ENCODE measurements at places on chromosomes 3 and 15.

DNA sequence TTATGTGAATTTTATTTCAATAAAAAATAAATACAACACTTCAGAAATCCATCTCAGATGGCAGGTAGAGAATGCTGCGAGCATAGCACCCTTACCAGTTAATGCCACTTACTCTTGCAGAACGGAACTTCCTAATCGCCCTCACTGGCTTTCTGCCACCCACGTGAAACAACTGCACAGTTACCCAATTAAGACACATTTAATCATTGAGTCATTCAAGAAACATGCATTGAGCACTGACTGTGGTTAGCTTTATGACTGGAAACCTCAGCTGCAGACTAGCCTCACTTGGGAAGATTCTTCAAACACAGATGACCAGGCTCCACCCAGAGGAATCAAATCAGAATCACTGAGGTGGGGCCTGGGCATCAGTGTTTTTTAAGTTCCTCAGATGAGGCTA lies 5.6 kb upstream of the MFGE8 start:
- peak; percentile 99 for DNase-seq

DNA sequence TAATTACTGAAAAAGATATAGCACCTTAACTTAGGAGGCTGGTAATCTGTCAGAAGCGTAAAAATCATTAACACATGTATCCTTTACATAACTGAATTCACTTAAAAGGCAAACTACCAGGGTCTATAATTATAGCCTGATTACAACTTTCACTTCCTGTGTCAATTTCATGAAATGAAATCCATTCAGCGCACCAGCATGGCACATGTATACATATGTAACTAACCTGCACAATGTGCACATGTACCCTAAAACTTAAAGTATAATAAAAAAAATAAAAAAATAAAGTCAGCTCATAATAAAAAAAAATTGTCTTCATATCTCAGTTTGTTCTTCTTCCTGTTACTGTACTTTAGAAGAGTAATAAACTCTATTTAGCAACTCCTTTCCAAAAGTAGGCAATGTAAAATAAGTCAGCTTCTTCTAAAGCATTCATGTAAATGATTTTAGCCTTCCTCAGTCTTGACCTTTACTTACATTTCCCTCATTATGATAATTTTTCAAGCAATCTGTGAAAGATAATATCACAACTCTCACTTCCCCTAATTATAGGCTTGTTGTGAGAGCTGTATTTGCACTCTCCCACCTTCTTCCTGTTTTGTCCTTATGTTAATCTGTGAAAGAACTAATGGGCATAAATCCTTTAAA lies 50.1 kb downstream of the KBTBD8 start:
- no peak for DNase-seq

DNA sequence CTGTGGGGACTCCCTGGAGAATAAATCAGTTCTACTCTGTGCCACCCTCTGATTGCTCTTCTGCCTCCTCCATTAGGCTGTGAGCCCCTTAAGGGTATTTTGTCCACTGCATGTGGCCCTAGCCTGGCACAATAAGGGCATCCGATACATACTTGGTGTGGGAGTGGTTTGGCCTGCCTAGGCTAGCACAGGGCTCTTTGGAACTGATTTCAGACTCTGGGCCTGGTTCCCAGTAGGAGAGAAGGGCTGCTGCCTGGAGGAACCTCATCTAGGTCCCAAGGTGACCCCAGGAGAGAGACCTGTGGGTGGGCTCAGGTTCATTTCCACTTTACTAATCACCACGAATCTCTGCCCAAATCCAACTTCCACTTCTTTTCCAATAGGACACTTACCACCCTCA lies 5.3 kb upstream of the CTDSPL start:
- DNase-seq = no peak

DNA sequence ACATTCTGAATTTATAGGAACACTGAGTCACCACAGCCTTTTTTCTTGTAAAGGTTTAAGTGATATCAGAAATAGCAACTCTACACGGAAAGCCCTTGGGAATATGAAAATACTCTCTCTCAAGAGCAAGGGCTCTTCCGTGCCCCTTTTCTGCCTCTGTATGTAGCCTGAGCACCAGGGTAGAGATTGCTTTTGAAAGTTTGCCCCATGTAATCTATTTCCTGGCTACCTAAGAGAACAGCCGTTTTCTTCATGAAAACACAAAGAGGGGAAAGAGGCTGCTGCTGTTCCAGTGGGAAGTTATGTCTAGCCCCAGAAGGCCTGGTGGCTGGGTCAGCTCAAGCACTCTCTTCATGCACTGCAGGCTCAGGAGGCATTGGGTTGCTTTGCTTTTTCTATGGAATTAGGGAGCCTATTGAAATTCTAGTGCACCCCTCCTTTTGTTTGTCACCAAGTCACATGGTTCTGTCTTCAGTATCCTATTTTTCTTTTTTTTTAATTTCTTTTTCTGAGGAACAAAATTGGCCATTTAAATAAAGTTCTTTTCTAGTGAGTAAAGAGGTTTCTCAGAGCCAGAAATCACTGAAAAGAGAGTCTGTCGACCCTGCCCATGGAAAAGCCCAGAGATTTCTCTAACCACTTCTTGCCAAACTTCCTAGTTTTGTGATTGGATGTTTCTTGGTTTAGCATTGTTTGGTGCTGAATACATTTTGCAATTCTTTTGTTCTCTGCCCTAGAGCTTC lies 39.5 kb downstream of the TIGIT start:
- no peak for DNase-seq

DNA sequence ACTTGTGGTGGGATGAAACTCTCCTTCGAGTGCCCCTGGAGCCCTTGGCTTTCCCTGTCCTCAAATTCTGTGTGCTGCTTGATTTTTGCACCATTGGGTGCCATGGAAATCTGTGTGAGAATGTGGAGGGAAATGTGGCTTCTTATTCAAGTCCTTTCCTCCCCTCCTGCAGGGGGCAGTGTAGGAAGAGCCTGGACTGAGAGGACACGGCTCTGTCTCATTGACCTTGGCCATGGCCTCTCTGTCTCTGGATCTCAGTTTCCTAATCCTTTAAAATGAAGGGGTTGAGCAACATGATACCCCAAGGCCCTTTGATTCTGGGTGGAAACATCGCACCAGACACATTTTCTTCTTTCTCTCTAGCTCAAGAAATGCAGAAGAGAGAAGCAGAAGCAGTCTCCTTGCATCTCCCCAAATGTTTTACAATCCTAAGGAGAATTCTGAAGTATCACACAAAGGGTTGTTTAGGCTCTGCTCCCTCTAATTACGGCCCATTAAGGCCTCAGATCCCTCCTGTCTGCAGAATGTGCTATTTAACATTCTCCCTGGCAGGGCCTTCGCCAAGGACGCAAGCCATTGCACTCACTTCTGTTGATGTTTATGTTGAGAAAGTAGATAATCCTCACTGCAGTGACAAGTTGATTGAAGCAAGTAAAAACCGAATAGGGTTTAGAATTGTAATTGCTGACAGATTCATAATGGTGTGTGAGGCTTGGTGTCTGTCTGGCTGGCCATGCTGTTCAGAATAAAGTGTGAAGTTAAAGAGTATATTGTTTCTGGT lies 169.1 kb downstream of the TPRG1 start:
- no peak for DNase-seq

DNA sequence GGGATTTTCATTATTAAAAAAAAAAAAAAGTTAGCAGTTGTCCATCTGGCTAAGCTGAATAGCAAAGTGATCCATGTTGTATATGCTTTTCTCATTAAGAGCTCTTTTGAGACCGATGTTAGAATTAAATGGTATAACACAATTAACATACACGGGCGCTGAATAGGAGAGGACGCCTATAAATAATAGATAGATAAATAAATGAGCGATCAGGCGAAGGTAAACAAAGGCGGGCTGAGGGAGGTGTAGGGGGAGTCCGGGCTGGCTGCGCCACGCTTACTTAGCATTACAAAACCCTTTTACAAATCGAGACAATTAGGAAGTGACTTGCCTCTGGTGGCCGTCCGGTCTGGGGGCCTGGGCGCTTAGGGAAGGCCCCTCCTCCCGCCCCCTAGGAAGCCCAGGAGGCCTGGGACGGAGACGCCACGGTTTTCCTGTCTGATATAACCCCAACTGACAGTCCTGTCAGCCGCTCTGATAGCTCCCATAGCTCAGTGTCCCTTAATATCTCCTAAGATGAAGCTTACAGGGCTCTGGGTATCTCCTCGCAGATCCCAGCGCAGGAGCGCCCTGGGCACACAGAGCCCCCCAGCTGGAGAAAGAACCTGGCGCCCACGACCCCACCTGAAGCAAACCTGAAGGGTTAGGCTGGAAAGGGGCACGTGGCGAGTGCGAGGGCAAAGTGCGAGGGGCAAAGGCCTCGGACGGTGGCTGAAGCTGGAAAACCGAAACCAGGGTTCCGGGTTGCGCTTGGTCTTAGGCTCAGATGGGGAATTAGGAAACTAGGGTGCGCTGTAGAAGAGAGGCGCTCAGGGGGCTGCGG lies 3.6 kb downstream of the SOX14 start:
- no peak for DNase-seq

GRCh38 chr3:61966200-61966599 lies 404.8 kb downstream of the PTPRG start:
- DNase-seq = peak; percentile 90

DNA sequence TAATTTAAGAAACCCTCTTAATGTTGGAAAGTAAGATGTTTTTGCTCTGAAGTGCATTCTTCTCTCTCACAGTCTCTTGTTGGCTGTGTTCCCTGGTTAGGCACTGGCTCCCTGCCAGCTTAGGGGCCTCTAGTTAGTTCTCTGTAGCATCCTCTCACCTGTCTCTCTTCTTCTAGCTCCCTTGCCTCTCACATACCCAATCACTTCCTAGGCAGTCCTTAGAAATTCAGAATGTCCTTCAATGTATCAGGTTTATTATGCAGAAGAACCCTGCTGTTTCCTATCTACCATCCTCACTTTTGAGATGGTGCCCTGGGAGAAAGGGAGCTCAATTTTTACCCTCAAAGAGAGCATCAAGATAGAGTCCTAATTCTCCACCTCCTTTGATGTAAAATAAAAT lies 36.2 kb upstream of the CPNE4 start:
- DNase-seq = no peak

GRCh38 chr3:71194785-71195184 lies 388.7 kb downstream of the FOXP1 start:
- no peak for DNase-seq
